ENCODE measurements at places on chromosomes 6 and 20.

DNA sequence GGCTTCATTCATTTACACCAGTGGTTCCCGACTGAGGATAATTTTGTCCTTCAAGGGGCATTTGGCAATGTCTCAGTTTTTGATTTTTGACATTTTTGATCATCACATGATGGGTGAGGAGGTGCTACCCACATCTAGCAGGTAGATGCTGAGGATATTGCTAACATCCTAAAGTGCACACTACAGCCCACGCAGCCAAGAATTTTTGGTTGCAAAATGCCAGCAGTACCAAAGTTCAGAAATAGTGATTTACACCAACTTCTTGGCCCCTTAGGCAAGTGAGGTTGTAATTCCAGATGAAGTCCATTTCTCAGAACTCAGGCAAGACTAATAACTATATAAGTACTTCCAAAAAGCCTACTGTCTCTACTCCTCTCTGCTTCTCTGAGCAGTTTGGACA, 80.1 kb upstream of the TSHZ2 start:
- DNase-seq = no peak

GRCh38 chr6:90730151-90730673, 143.3 kb upstream of the MAP3K7 start:
- no peak for DNase-seq

- no peak for DNase-seq
Observed at GRCh38 chr6:22322103-22323030, 25.5 kb upstream of the PRL start.

GRCh38 chr6:24864343-24864742, 65.6 kb upstream of the ARMH2 start:
- no peak for DNase-seq

All from Kasumi-1 (cell line).